Endothelial cell of coronary artery (primary cell): ENCODE measurements at places on chromosomes 12 and 14. TPM values are rescaled to one million over a fixed set of nuclear protein-coding genes. Genes with fewer than 3 reads are reported as not detected.

GPR137C gene
- 0.45 and 0.94 TPM in 2 replicates for total RNA-seq

SPX gene
- 0.09 TPM in 2 replicates for total RNA-seq

TAS2R14 gene
- total RNA-seq = 1.6 and 2.7 TPM in 2 replicates

EFS gene
- 0.94 TPM in 1 of 2 replicates, not detected in the other for total RNA-seq

ATF1 gene
- 20.0 and 25.5 TPM in 2 replicates for total RNA-seq

LRRK2 gene
- 2.0 and 2.5 TPM in 2 replicates for total RNA-seq

PLCZ1 gene
- 0.18 TPM in 1 of 2 replicates, not detected in the other for total RNA-seq
